Germinal center (tissue), 1 donor: ENCODE measurements at places on chromosomes 7 and 10.

DNA sequence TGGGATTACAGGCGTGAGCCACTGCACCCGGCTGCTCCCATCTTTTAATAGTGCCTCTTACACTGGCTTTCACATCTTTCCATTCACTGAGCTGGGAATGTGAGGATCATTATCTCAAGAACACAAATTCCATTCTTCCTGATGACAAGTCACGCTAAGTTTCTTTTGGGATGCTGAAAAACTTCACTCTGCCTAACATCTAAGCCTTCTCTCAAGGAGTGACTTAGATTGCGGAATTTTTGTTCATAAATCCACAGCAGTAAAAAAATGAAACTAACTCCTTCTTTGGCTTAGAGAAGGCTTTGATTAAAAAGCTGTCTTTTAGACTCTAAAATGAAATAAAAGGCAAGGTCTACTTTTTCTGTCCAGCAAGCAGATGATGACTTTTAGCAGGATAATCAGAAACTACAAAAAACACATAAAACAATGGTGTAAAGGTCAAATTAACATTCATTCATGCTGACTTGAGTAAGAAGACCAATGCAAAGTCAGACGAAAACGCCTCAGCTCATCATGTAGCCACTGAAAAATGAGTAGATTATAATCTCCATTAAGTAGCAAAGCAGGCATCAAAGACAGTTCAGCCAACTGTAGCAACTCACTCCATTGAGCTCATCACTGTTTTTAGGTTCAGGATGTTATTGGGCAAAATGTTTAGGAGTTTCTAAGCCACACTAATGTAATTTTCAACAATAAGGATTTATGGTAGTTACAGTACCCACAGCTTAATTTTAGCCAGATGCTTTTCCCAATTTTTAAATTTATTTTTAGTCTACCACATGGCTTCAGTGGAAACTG lies 178.8 kb downstream of the ELMO1 start:
- no peak for DNase-seq

- no peak for DNase-seq
These were observed 204.0 kb downstream of the DPP6 start for GRCh38 chr7:154256150-154256549.

- no peak for DNase-seq
These were observed 45.2 kb downstream of the PNLIPRP3 start for GRCh38 chr10:116472891-116473290.

DNA sequence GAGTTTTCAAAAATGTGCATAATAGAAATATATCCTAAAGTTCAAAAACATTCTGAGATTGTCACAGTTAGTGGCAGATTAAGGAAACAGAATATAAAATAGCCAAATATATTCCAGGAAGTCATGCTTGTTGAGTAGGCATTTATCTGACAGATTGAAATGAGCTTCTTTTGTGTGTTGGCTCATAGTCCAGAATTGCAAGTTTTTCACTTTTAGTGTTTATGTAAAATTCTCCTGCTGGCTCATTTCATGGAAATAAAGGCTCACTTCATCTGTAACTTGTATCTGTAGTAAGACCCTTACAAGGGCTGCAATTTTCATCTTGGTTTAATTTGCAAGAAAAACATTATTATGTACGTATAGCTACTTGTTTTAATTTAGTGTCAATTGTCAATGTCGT lies 93.5 kb downstream of the MCU start:
- DNase-seq: no peak

GRCh38 chr10:102802920-102803534 lies 34.2 kb downstream of the CYP17A1 start:
- no peak for DNase-seq

DNA sequence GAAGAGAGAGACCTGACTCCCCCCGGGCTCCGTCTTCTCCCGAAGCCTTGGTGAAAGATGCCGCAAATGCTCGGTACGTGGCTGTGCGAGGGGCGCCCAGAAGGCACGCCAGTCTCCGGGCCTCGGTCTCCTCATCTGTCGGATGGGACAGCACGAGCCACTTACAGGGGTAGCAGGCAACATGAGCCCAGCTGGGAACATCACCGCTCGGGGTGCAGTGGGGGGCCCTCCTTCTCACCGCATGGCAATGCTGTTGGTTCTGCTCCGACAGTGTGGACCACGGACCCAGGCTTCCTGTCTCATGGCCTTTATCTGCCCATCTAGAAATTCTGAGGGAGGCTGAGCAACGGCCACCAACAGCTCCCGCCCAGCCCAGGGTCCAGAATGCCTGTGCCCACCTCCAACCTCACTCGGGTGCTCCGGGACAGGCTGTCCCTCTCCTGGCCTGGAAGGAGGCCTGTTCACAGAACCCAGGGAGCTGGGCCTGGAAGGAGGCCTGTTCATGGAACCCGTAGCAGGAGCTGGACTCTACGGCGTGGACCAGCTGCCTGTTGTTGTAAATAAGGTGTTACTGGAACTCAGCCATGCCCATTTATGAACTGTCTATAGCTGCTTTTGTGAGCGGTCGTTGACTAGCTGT lies 15.8 kb downstream of the ADAP1 start:
- DNase-seq: no peak

DNA sequence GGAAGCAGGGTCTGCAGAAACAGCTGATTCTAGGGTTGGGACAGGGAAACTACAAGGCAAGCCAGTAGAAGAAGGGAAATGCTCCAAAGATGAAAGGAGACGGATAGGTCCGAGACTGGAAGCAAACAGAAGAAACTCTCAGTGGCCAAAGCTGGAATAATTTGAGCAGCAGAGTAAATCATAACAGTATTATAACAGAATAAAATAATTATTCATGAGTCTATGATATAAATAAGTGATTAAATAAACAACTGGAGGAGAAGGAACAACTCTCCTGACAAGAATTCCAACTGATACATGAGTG lies 27.6 kb downstream of the EZH2 start:
- no peak for DNase-seq

DNA sequence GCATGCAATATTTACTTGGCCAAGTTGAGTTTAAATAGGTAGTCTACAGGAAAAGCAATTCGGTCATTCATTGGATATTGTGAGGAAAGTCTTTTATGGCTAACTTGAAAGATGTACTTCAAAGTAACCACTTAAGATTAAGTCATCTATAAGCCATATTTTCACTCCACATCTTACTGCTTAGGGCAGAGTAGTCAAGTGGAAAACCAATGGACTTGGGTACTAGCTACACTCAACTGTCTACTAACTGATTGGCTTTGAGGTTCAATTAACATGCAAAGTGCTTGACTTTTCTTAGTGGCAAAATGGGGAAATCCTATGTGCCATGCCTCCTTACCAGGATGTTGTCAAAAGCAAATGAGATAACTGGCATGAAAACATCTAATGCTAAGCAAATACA lies 51.0 kb downstream of the CAV1 start:
- no peak for DNase-seq

- DNase-seq: no peak
These were observed 45.5 kb downstream of the STK17A start for GRCh38 chr7:43628431-43628830.
